ENCODE measurements at places on chromosomes 7 and 10.

DNA sequence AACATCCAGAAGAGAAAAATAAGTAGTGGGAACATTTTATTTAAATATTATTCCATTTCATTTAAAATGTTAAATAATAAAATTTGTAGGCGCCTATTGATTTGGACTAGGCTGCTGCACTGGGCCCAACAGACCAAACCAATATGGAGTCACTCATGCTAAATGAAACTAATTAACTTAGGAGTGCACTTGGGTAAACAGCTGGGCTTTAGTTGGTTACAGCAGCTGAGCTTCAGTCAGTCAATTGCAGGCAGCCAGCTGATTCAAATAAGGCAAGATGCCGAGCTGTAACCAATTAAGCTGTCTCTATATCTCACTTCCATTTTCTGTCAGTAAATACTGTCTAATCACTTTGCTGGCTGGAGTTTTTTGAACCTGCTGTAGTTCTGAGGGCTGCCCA, 102.1 kb upstream of the WDR11 start:
- DNase-seq: no peak

DNA sequence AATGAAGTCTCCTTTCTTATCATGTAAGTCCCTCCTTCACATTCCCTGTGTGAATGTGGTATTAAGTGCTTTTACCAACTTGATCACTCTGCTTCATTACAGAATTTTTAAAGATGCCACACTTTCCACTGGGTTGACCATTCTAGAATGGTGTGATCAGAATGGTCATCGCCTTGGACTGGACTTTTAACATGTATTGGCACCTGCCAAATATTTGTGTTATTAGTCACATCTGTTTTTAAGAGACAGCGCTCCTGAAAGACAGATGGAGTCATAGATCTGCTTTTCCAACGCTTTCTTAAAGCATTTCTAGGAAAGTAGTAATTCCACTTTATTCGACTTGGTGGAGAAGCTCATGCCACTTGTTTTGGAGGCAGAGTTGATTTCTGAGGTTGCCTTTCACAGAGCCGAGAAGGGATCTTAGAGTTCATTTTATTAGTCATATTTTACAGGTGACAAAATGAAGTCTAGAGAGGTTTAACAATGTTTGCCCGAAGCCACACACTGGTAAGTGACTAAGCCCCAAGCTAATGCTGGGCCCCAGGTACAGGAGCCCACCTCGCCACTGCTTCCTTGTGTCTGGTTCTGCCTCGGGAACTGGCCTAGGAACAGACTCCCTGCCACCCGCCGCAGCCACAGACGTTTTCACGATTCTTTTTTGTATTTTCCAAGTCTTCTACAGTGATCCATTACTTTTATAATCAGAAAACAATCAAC, 10.4 kb upstream of the BAMBI start:
- DNase-seq: no peak

- DNase-seq: no peak
These were observed 28.1 kb upstream of the SLC29A3 start for GRCh38 chr10:71290806-71291527.

DNA sequence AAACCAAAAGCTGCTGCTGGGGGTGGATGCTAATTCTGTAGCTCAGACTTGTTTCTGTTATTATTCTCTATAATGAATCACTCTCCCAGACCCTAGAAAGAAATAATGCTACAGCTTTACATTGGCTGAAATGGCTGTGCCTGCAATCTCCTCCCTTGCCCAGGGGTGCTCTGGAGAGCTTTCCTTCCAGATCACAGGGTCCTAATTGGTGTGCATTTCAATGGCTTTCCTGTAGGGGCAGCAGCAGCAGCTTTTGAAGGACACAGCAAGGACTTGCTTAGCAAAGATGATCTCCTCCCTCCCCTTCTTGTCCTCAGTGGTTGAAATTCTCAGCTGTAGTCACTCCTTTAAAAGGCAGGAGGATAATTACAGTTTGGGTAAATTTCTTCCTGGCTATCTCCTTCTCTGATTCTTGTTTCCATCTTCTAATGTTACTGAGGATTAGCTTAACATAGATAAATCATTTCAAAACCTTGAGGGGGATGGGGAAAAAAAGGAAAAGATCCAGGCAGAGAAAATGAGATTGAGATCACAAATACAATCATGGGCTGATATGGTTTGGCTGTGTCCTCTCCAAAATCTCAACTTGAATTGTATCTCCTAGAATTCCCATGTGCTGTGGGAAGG, 120.2 kb upstream of the CTTNBP2 start:
- DNase-seq: no peak

GRCh38 chr10:44278837-44279324, 106.0 kb downstream of the CXCL12 start:
- no peak for DNase-seq

- DNase-seq: no peak
These were observed 134.4 kb downstream of the ZMIZ1 start for GRCh38 chr10:79203014-79203644.

- no peak for DNase-seq
These were observed 76.1 kb upstream of the PDK4 start for GRCh38 chr7:95672434-95672833.

- no peak for DNase-seq
These were observed 597.3 kb downstream of the CNTNAP2 start for GRCh38 chr7:146713934-146714333.

DNA sequence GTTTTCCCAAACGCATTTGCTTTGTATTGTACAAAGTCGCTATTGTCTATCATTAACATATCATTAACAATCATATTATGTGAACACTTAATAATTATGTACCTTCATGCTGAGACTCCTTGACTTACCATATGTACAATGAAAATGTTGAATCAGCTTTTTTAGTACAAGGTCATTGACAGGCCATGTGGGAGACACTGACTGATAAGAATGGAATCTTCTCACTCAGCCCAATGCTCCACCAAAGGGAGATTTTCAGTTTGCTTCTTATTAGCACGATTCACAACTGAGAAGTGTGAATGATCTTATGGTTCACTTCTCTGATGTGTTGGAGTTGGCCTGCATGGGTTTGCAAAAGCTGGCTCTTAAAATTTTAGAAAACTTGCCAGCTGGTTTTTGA, 253.5 kb upstream of the TEX47 start:
- DNase-seq: no peak

DNA sequence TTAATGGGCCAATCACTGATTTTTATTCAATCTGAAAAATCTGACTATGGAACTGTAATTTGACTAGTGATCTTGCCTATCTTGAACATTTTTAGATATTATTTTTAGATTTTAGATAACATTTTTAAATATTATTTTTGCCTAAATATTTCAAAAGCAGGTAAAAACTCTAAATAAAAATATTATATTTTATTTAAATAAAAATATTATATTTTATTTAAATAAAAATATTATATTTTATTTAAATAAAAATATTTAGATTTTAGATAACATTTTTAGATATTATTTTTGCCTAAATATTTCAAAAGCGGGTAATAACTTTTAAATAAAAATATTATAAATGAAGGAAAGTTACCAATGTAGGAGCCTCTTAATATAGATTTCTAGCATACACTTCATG, 187.8 kb downstream of the PHF14 start:
- DNase-seq: no peak

DNA sequence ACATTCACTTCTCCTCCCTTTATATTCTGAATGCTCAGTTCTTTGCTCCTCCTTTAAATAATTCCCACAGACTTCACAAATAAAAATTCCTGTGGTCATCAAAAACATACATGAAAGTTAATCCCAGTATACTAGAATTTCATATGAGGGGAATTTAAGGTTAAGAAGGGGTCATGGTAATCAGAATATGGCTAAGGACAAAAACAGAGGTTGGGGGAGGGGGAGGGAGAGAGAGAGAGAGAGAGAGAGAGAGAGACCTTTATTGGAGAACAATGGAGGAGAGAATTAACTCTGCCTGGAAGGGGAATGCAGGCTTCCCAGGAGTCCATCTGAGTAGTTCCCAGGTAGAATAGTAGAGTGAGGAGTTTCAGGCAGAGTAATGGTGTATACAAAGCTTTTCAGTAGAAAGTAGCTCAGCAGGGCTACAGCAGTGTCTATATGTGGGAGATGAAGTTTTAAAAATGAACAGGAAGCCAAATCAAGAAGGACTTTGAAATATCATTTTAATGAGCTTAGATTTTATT, 5.2 kb upstream of the CUBN start:
- no peak for DNase-seq

DNA sequence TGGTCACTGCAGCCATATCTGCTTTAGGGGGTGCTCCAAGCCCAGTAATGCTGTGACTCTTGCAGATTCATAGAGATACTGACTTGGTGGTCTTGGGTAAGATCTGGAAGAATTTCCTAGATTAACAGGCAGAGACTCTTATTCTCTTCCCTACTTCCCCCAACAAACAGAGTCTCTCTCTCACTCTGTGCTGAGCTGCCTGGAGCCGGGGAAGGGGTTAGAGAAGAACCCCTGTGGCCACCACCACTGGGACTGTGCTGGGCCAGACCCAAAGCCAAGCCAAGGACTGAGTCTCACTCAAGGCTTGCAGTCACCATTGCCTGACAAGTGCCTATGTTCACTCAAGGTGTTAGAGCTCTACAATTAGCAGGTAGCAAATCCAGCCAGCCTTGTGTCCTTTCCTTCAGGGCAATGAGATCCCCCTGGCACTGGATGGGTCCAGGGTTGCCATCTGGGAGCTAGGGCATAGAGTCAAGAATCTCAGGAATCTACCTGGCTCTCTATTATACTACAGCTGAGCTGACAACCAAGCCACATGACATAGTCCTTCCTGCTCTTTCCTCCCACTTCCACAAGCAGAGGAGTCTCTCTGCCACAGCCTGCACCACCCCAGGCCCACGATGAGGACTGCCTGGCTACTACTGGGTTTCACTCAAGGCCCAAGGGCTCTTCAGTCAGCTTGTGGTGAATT, 41.4 kb upstream of the TECTB start:
- no peak for DNase-seq

DNA sequence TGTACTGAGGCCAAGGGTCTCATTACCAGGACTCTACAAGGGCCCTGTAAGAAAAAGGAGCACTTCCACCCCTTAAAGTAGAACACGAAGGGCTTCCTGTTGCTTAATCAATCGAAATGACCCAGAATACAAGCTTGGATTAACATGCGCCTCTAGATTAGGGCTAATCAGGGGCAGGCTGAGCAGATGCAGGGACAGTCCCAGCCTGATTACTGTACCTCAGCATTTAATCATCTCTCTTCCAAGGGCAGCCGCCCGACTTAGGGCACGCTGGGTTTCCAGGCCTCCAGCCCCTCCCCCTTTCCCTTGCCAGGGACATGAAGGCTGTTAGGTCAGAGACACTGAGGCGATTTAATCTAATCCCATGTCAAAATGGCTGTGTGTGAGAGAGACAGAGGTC, 138.6 kb downstream of the NRF1 start:
- no peak for DNase-seq

GRCh38 chr10:122220736-122221135, 50.4 kb upstream of the BTBD16 start:
- no peak for DNase-seq

GRCh38 chr10:22333167-22333974, 11.9 kb upstream of the SPAG6 start:
- no peak for DNase-seq

DNA sequence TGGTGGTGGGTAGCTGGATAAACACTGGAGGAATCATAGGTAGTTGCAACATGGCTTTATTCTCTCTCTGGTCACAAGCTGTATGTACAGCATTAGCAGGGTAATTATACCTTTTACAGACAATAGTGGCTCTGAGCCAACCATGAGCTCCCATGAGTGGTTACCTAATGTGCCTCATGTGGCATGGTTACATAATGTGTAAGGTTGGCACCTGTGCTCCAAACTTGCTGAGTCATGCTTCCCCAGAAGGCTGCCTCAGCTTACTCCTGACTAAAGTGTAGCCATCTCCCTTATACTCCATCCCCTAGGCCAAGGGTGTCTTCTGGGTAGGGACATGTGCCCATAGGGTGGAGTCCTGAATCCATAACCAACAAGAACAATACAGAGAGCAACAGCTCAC, 345.3 kb upstream of the SEMA3C start:
- no peak for DNase-seq

DNA sequence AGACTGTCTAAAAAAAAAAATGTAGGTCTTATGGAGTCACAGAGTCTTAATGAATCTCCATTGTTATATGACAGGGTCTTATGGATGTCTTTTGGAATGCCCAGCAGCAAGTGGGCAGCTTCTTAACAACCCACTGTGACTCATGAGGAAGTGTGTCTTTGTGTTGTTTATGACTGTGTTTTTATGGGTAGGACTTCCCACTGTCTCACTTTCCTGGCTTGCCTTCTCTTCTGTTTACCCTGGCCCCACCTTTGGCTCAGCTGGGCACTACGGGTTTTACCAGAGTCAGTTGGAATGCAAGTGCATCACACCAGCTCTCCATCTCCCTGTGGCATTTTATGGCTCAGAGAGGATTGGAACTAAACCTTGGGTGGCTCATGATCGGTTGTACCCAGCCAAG, 580.5 kb downstream of the AUTS2 start:
- DNase-seq: no peak

- DNase-seq: no peak
These were observed 73.3 kb upstream of the NANOS1 start for GRCh38 chr10:118955951-118956801.

GRCh38 chr10:33524966-33525365, 190.5 kb upstream of the NRP1 start:
- DNase-seq: no peak

GRCh38 chr10:121338206-121338980, 259.9 kb downstream of the FGFR2 start:
- no peak for DNase-seq

GRCh38 chr10:14243221-14243620, 87.5 kb downstream of the FRMD4A start:
- DNase-seq: no peak

DNA sequence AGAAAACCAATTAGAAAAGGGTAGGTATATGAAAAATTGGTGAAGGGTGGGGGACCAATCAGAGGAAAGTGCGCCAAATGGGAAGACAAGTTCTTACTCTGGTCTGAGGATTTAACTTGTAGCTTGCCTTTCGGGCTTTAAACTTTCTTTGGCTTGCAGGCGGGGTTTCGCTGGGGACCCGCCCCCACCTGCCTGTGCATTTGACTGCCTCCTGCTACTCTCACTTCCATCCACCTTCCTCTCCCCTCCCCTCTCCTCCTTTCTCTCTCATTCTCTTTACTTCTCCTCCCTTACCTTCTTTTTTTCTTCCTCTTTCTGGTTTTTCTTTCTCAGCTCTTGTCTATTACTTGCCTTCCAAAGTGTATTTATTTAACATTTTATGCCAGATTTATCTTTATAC, 278.8 kb downstream of the DNAJB9 start:
- DNase-seq: no peak

GRCh38 chr10:14971867-14972448, 12.8 kb downstream of the MEIG1 start:
- DNase-seq: no peak

DNA sequence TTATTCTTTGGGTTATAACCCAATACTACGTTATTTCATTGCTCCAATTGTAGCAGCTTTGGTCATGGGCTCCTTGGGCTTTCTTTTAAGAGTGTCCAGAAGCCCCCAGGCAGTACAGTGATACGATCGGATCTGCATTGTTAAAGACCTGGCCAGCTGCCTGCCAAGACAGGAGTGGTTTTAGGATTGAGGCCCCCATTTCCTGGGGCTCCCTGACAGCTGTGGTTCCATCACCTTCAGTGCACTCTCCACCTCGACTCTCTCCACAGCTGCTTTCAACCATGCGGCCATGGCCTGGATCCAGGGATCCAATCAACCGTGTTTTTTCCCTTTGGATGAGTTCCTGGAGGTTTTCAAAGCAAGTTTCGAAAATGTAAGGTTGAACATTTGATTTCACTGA, 123.4 kb upstream of the BTBD16 start:
- DNase-seq: no peak

- no peak for DNase-seq
These were observed 167.2 kb upstream of the PPP2R2D start for GRCh38 chr10:131733596-131733995.

GRCh38 chr7:47226696-47227095, 355.2 kb downstream of the TNS3 start:
- no peak for DNase-seq

GRCh38 chr7:82810558-82811259, 352.0 kb downstream of the PCLO start:
- DNase-seq: no peak

All from ascending aorta (tissue), 2 donors.